CD4-positive, alpha-beta T cell treated with Interleukin-4 for 1 hour (primary cell): ENCODE measurements at places on chromosomes 1 and 21.

DNA sequence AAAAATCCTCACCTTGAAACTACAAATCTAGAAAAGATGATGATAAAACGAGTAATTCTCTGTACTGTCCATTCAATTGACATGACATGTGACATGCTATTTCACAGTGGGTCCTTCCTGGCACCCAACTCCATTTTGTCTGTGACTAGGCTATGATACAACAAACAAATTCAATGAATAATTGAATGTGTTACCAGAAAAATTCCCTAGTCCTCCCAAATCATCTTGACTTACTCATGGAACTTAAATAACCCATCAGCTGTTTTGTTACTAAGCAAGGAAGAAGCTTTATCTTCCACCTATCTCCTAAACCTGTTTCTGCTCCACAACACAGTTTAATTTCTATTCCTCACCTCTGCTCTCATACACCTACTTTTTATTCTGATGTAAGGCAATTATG lies 30.4 kb downstream of the B3GALNT2 start:
- DNase-seq: no peak

DNA sequence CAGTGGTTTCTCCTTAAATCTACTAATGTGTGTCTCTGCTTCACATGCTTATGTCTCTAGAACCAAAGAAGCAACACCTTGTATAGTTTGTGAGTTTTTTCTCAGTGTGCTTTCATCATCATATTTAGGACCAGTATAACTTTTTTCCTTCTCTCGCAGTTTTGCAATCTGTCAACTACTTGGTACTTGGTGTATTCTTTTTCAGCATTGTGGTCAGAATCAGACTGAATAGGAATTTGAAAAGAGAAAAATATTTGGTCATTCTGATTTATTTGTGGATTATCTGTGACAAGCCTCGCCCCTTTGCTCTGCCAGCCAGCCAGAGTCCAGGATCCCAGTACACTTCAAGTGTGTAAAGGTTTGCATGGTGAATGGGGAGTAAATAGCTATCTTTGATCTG lies 122.3 kb downstream of the C1orf21 start:
- no peak for DNase-seq

DNA sequence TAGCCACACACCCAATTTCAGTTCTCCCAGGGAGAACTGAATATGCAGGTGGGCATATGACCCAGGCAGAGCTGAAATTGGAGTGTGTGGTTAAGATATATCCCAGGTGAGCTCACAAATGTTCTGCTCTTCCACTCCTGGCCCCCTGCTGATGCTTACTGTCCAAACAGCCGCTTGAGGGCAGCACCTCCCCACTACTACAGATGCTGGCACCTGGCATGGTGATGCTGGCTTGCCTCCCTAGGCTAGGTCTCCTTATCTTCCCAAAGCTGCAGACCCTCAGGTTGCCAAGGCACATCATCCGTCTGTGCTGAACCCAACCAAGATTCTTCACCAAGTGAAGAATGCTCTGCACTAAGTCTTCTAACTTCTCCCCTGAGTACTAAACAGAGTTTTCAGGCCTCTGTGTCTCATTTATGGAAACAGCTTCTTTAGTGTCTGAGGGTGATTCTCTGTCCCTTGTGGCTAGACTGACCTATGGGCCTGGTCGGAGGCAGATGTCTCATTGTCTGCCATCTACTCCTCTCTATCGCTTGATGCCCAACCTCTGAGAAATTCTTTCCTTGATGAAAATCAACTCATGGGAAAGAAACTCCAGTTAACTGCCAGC lies 27.2 kb downstream of the XCL1 start:
- DNase-seq: peak; percentile 67

GRCh38 chr1:225915538-225915991 lies 8.5 kb downstream of the PYCR2 start:
- DNase-seq: no peak

DNA sequence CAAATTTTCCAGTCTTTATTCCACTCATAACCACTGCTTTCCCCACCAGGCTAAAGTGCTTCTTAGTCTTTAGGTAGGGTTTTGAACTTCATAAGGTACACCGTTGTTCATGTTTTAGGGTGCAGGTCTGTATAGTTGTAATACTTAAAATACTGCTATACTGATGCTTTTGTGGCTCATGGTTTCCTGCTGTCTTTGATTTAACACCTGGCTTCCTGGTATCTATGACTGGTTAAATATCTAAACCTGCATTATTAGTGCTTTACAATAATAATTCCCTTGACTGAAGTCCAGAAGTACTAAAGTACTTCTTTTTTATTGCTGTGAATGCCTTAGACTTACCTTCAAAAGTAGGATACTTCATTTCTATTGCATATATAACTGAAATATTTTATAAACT lies 384.7 kb downstream of the SRGAP2C start:
- no peak for DNase-seq

- DNase-seq: no peak
Observed at GRCh38 chr1:115364046-115364779, 26.2 kb upstream of the NGF start.

- DNase-seq: no peak
Observed at GRCh38 chr1:65230731-65231481, 78.4 kb upstream of the DNAJC6 start.
